Right ventricle myocardium superior (tissue), 1 donor: ENCODE measurements at places on chromosomes 12 and 14. TPM values are rescaled to one million over a fixed set of nuclear protein-coding genes. Genes with fewer than 3 reads are reported as not detected.

Gene HAL
- total RNA-seq, result 0.16 TPM

Gene BCL11B
- total RNA-seq, result 0.08 TPM

Gene RGS6
- 26.1 TPM for total RNA-seq

Gene CSRP2
- total RNA-seq, result 40.9 TPM

Gene EGLN3
- total RNA-seq, result 111 TPM
